Vagina (tissue), 2 donors: ENCODE measurements at places on chromosomes 7 and 10. TPM values are rescaled to one million over a fixed set of nuclear protein-coding genes. Genes with fewer than 3 reads are reported as not detected.

Gene C10orf105
- 0.49 TPM for total RNA-seq

GRCh38 chr10:104509981-104510380 lies 131.1 kb upstream of the SORCS3 start:
- no peak for DNase-seq

GRCh38 chr7:84553711-84554110 lies 359.1 kb upstream of the SEMA3A start:
- DNase-seq = no peak

GRCh38 chr7:147089051-147089461 lies 972.5 kb downstream of the CNTNAP2 start:
- DNase-seq = no peak

- DNase-seq = no peak
Observed at GRCh38 chr10:75000748-75001321, 110.6 kb upstream of the SAMD8 start.
